ENCODE measurements at places on chromosomes 1 and 21.
A peak's percentile ranks its signal among the peaks of the same experiment; 100 is the strongest.

DNA sequence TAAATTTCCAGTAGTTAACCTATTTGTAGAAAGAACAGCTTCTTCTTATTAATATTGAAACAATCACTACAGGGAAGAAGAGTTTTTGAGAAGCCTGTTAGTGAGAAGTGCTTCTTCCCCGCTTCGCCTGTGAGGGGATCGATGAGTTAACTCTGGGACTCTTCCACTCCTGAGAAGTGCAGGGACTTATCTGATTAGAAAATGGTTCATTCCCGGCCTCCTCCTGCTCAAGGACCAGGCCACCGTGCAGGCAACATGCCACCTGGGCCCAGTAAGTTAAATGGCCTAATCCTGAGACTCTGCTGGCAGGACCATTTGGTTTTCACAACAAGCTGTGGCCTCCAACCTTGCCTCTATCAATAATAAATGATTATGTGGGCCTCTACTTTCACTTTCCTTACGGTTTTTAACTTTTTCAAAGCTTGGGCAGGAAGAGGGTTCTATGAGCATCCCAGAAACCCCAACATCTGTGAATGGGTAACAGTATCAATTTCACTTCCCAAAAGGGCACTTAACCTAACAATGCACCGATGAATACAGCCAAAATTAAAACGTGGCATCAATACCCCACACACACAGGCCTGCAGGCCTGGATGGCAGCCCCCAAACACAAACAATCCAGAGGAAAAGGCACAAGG lies 33.1 kb downstream of the SIPA1L2 start:
- no peak for DNase-seq

DNA sequence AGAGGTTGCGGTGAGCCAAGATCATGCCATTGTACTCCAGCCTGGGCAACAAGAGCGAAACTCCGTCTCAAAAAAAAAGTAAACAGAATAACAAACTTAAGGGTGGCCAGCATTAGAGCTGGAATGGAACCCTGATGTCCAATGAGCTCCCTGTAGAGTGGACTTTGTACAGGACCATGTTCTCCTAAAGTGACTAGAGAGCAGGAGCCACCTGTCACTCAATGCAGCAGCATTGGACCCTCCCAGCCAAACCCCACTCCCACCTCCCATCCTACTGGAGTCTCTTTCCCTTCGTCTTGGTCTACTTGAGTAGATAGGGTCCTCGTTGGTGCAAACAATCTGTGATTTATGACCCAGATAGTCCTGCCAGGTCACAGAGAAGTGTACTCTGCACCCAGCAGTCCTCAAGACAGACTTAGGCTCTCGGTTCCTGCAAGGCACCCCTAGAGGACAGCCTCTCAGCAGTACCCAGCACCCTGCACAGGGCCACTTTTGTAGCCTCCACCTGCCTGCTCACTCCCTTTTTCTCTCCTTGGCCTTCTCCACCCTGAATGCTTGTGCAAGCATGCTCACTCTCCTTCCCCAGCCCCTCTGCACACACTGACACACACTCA lies 69.2 kb upstream of the ZNF281 start:
- no peak for DNase-seq

- no peak for DNase-seq
Observed at GRCh38 chr1:56334047-56334446, 245.3 kb downstream of the PLPP3 start.

- DNase-seq: no peak
Observed at GRCh38 chr1:9912264-9912936, 2.3 kb upstream of the CTNNBIP1 start.

DNA sequence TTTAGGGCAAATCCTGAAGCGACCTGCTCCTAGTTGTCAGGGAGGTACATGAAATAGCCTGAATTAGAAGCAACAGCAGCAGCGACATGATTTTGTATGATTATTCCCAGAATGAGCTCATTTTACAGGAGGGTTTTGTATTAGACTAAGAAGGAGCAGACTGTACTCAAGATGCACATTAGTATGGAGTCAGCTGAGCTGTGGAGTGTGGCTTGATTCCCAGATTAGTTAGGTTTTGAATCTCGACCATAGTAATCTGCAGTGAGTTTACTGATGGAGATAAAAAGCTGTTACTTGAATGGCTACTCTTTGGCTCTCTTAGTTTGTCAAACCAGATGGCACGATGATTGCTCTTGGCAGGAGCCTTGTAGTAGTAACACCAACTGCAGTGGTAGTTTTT lies 143.1 kb downstream of the PHTF1 start:
- no peak for DNase-seq

- DNase-seq: no peak
Observed at GRCh38 chr1:113990530-113990929, 11.3 kb downstream of the OLFML3 start.

DNA sequence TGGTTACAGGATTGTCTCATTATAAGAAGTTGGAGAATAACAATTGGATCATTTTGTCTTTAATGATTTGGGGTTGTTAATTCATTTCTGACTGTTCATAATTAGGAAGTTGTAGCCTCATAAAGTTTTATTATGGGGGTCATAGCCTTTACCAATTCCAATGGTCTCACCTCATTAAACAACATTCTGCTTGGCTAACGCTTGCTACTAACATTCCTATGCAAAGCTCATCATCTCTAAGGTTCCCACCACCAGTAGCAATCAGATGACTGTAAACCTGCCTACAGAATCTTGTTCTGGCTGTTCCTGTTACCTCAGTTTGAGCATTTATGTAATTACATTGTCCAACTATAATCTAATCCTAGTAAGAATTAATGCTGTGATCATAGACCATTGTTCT lies 60.2 kb downstream of the ODF2L start:
- no peak for DNase-seq

DNA sequence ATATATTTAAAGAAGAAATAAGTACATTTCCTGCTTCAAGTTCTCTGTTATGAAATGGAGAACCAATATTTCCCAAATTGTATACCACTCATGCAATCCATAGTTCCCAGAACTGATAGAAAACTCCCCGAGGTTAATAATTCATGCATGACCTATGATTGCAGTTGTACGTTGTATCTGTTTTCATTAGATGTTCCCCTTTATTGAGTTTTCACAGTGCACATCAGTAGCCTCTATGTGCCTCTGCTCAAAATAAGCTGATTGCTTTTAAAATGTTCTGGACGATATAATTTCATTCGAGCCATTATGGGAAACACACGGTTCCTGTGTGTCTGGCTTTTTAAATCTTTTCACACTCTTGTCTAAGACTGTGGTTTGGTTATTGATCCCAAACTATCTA lies 253.1 kb upstream of the KIAA0040 start:
- peak; percentile 18 for DNase-seq

GRCh38 chr1:35535243-35535642 lies 22.0 kb downstream of the KIAA0319L start:
- no peak for DNase-seq
